ENCODE measurements at places on chromosomes 7 and 10.

GRCh38 chr7:97116308-97116707 lies 1.2 kb upstream of the SDHAF3 start:
- no peak for DNase-seq

DNA sequence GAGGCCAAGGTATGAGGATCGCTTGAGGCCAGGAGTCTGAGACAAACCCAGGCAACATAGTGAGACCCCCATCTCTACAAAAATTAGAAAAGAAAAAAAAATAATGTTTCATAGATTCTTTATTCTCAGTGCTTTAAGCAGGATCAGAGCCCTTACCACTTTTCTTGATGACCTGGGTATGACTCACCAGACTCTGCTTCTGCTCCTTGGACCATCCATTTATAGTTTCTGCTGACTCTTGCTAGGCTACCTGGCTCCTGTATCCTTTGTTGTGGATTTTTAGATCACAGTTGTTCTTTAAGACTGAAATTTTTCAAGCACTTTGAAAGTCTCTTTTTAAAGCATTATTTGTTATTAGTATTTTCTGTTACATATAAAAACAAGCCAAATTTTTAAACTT lies 411.1 kb downstream of the GFRA1 start:
- no peak for DNase-seq

DNA sequence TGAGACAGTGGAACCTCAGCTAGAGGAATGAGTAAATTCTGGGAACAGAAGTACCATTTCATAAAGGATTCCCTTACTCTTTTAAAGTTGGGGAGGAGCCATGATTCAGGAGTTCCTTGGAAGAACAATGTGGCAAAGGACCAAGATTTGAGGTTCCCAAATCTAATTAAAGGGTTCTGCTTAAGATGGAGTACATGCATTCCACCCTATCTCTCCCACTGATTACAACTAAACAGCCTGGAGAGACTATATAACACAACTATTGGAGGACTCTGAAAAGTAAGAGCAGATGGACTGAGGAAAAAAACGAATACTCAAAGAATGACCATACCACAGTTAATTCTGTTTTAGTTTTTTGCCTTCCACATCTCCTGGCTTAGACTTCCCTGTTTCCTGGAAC lies 212.9 kb upstream of the IMMP2L start:
- no peak for DNase-seq

DNA sequence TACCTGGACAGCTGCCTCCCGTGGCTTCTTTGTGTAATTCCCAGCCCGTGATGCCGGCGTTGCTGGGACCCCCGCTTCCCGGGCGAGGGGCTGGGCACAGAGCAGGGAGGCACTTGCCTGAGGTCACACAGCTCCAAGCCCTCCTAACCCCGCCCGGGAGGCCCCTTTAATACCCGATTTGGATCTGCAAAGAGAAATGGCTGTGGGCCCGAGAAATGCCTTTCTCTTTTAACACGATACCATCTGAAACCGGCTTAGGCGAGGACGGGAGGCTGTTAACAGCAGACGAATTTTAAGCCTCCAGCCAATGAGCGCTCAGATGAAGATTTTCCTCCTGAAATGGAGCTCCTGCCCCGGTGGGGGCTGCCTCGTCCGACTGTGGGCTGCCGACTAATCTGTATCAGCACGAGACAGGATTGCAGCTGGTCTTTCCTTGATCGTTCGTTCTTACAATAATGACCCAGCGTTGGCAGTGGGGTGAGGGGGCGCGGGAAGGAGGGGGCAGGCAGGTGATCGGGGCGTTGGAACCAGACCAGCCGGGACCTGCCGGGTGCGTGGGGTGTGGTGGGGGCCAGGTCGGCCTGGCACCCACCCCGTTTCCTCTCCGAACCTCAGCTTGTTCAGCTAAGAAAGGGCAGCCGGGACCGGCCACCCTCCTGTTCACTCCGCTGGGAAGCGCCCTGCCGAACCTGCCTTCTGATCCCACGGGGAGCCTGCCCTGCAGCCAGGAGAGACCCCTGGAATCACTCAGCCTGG lies 36.2 kb upstream of the FOXL3 start:
- DNase-seq = no peak

DNA sequence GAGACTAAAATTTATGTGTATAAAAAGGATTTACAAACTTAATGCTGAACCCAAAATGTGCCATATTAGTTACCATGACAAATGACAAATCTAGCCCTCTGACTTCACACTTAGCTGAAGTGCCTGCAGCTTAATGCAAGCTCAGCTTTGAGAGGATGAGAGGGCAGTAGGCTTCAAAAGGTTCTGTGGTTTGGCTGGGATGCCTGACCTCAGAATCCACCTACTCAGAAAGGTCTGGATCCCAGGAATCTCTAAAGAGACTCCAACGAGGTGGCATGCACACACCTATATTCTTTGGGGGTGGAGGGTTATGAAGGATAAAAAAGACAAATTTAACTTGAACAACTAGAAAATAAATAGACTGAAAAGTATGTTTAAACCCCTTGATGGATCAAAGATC lies 213.4 kb downstream of the TAX1BP1 start:
- DNase-seq = no peak

DNA sequence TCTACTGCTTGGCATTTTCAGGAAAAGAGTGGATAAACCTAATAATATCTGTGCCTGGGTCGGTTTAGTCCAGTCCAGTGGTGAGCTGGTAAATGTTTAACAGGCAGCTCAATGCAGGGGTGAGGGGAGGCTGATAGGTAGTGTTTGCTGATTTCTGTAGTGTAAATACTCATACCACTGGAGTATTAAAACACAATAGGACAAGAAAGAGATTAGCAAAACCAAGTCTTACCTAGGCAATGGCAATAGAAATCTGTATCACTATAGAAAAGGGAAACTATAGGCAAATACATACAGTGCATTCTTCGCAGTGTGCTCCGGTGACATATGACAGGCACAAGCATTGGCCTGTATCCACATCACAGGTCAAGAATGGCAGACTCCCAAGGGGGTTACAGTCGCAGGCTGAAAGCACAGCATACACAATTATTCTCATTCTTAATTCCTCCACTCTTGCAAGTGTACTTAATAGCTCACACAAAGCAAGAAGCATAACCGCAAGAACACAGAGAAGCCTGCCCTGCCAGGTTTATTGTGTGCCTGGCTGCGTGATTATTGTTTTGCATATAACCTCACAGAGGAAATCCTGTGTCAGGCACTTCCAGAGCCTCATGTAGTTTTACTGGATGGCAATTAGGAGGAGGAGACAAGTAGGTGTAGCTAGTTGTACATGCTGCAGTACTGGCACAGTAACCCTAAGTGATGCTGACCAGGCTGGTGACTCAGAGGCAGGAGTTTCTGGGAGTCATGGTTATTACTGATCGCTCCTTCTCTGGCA lies 35.0 kb downstream of the LAMB4 start:
- peak; percentile 87 for DNase-seq

GRCh38 chr7:99624484-99624883 lies 7.7 kb downstream of the ZSCAN25 start:
- no peak for DNase-seq

- DNase-seq = peak; percentile 59
Observed at GRCh38 chr10:44343843-44344242, 41.1 kb downstream of the CXCL12 start.

- no peak for DNase-seq
Observed at GRCh38 chr10:96122824-96123223, 7.3 kb upstream of the ZNF518A start.

- peak; percentile 74 for DNase-seq
Observed at GRCh38 chr7:37448636-37449361, at the start of gene ELMO1. ELMO1 (minus strand) TSS chr7:37448864; CDS start chr7:37342690, 106,174 bp downstream.

DNA sequence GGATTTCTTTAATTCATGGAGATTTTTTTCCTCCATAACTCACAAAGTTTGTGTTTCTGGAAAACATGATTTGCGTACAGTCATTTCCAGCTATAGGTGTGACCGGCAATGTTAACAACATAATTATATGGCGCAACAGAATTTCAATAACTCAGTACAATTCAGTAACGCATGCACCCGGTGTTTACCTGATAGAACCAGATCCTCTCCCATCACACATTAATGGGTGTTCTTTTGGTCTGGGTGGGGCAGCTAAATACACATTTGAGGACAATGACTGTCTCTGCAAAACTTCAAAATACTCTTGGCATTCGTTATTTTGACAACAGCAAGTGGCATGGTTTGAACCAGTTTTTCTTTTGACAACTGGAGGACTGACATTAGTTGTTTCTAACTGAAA lies 102.3 kb downstream of the KLF6 start:
- no peak for DNase-seq

- no peak for DNase-seq
Observed at GRCh38 chr10:114810926-114811325, 10.7 kb upstream of the FHIP2A start.

- DNase-seq = no peak
Observed at GRCh38 chr7:34839645-34840044, 181.6 kb downstream of the NPSR1 start.

DNA sequence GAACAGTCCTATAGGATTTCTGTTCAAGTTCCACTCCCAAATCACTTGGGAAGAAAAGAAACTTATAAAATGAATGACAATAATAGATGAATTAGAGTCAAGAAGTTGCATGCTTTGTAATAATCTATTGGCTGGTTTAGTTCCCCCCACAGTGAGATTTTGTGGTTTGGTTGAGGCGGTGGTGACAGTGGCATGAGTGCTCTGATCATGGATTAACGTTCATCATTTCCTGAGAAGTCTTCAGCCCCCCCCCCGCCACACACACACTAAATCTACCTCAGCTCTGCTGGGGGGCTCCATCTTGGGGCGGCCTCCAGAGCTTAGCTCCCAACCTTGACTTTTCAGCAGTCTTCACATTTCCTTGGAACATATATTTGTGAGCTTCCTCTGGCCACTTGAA lies 121.7 kb downstream of the ABCA13 start:
- DNase-seq = no peak

DNA sequence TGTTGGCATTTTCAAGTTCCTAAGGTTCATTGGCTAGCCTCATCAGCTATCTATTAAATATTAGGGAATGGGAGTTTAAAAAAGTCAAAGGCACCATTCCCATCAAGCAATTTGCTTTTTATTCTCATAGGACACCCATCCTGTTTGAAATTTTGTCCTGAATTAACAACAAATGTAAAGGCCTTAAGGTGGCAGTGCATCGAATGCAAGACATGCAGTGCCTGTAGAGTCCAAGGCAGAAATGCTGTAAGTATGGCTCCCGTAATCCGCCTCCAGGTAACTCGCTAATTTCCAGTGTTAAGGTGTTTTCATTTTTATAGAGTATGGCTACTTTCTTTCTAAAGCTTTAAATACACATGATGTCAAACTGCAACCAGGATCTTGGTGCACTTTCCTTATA lies 141.9 kb upstream of the SAMD8 start:
- DNase-seq = no peak

GRCh38 chr7:30936650-30937245 lies 25.1 kb downstream of the AQP1 start:
- no peak for DNase-seq

GRCh38 chr7:22356010-22356691 lies 803 bp downstream of the RAPGEF5 start:
- DNase-seq = peak; percentile 42

- no peak for DNase-seq
Observed at GRCh38 chr10:123297175-123297574, 143.0 kb downstream of the BUB3 start.

DNA sequence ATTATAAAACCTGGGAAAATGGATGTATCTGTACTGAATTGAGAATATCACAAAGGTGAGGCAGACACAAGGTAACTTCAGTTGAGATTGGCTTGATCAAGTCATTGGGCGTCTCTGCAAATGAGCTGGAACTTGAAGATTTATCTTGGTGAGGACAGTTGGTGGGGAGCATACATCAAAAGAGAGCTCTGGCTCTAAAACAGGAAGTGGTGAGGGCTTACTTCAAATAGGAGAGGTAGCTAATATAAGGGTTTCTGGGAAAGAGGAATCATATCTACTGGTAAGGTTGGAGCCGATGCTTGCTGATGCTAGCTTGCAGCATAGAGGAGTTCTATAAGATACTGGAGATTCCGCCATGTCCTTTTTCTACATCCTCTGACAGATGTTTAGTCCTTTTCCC lies 39.9 kb upstream of the FGL2 start:
- DNase-seq = no peak

- DNase-seq = no peak
Observed at GRCh38 chr7:83782628-83783027, 133.7 kb upstream of the SEMA3E start.

DNA sequence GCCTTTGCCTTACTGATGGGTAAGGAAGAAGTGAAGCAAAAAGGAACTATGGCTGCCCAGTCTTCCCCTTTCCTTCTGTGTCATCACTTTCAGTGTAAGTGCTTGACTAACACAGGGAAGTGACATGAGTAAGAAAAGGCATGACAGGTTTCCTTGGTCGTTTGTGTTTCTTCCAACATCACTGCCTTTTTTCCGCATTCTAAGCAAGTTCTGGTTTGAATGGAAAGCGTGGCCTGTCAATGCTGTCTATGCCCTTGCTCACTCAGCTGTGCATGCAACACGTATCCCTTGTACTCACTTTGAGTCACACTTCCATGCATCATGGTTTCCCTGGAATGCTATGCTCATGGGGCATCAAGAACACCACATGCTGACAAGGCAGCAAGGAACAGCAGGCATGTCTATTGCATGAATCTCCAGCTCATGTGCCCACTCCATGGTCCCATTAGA lies 111.8 kb downstream of the OAT start:
- peak; percentile 41 for DNase-seq

GRCh38 chr10:108624052-108624451 lies 1299.3 kb downstream of the XPNPEP1 start:
- no peak for DNase-seq

DNA sequence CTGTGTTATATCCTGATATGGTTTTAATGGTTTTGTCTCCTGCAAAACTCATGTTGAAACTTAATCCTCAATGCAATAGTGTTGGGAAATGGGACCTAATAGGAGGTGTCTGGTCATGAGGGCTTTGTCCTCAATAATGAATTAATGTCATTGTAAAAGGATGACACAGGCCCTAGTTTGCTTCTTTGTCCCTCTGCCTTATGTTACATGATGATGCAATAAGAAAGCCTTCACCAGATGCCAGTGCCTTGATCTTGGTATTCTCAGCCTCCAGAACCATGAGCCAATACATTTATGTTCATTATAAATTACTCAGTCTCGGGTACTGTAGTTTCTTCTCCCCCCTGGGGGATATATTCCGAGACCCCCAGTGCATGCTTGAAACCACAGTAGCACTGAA lies 1247.4 kb upstream of the SORCS1 start:
- no peak for DNase-seq

- no peak for DNase-seq
Observed at GRCh38 chr10:74683621-74684364, 142.6 kb upstream of the KAT6B start.

GRCh38 chr10:96613576-96613975 lies 26.8 kb upstream of the TM9SF3 start:
- no peak for DNase-seq

DNA sequence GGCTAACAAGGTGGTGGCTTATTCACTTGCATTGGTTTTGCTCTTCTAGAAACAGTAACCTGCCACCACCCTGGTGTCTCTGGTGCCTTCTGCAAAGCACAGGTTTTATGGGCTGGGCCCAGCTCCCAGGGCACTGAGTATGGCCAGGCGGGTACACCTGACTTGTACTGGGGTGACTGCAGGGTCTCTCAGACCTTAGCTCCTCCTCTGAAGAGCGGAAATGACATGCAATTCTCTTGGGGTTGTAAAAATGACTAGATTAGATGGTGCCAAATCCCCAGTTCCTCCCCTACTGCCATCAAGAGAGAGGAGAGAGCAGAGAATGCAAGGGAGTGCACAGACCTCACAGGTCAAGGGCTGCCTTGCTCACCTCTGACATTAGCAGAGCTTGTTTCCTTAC lies 14.7 kb downstream of the ESYT2 start:
- DNase-seq = no peak

Data from body of pancreas (tissue), 4 donors.